ENCODE measurements at places on chromosomes 13 and 19.

DNA sequence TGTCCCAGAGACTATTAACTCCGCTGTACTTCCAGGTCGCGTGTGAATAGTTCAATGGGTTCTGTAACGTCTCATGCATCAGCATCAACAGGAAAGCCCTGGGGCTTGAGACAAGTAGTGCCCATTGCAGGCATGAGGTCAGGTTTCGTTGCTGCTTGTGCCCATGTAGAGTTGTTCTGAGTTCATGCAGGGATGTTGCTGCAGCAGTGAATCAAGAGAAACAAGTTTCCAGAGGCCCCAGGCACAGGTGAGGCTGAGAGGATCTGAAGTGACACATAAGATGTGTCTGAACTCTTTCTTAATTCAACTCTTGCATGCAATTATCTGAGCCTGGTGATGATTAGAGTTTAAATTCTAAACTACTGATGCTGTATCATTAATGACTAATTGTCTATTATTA is 8.6 kb upstream of the ZNF283 start:
- no peak for DNase-seq

- DNase-seq = no peak
These were observed 9.4 kb downstream of the SCGB2B2 start for GRCh38 chr19:34667349-34668076.

DNA sequence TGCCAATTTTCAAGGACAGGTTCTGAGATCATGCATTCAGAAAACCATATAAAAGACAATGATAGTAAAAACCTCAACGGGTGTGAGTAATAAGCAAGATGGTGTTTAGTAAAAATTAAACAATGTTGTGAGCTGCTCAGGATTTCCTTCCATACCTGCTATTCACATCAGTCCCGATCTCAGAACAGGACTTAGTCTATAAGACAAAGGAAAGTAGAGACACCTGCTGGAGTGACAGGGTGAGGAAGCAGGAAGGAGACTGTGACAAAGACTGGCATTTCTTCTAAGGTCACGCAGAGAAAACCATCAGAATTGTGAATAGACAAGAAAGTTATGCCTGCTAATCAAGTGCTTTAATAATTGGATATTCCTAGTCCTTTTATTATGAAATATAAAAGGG is 648.0 kb downstream of the DACH1 start:
- DNase-seq = peak; percentile 6

DNA sequence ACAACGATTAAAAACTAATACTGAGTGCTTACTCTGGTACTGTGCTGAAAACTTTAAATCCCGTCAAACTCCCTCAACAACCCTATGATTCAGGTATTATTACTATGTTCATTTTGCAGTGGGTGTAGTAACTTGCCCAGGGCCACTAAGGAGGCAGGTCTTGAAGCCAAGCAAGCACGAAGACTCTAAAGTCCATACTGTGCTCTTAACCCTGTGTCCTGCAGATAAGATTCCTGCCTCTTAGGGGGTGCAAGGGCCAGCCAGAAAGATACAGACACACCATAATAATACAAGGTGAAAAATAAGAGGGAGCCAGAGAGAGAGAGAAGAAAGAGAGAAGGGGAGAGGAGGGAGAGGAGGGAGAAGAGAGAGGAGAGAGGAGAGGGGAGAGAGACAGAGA is 95.5 kb downstream of the CDADC1 start:
- no peak for DNase-seq

DNA sequence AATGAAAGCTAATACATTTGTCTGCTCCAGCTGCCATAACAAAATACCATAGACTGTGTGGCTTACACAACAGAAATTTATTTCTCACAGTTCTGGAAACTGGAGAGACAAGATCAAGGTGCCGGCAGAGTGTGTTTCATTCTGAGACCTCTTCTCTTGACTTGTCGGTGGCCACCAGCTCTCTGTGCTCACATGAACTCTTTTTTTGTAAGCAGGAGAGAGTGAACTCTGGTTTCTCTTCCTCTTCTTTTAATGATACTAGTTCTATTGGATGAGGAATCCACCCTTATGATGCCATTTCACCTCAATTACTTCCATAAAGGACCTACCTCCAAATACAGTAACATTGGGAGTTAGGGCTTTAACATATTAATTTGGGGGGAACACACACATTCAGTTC is 11.7 kb downstream of the KCTD12 start:
- DNase-seq = peak; percentile 31

GRCh38 chr19:10523135-10523636 is 5.9 kb upstream of the S1PR5 start:
- no peak for DNase-seq

- DNase-seq = peak; percentile 47
These were observed 8.0 kb upstream of the ZNF358 start for GRCh38 chr19:7507884-7508283.

GRCh38 chr13:66532146-66532545 is 698.0 kb downstream of the PCDH9 start:
- no peak for DNase-seq

DNA sequence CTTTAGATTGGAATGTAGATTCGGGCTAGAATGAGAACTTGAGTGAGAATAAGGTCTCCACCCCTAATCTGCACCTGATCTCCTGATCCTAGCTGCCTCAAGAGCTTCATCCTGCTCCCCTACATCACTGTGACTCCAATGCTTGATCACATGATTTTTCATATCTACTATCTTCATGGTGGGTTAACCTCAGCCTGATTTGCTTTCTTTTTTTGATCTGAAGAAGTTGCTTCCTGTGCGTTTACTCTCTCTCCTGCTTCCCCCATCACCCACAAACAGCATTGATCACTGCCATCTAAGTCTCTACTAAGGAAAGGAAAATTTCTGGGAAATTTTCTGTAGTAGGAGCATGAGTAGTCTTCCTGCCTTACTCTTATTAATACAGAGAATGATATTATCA is 1542.1 kb upstream of the SLC10A2 start:
- no peak for DNase-seq

DNA sequence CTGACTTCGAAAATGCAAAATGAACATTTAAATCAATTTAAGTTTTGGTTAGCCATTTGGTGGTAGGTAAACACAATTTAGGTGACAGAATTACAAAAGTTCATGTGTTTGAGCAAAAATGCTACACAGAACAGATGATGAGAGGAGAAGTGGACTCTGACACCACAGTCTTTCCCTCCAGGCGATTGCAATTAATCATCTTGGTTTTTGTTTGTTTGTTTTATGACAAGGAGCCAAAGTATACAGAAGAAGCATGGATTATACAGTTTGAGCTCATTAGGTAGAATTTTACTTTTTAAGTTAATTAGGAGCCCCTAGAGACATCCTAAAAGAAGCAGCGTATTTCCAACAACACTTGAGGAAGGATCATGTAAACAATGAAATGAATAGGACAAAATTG is 49.3 kb upstream of the FREM2 start:
- no peak for DNase-seq

DNA sequence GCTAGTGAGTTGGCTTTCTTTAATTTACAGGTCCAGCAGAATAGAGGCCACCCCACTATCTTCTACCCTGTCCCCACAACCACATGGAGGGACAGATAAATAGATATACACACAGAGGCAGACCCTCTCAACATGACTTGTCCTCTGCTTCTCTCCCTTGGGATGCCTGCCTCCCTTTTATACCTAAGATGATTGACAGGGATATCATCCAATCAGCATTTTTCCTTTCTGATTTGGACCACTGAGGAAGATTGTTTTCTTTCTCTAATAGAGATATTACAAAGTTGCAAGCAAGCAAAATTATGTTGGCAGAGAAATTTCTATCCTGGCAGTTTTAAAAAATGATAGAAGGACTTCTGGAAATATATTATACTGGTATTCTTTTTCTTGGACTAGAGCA is 35.8 kb downstream of the STOML3 start:
- DNase-seq = no peak

GRCh38 chr19:18304458-18305310 is 18.2 kb downstream of the LSM4 start:
- DNase-seq = peak; percentile 91

GRCh38 chr13:42174344-42175162 is 97.4 kb upstream of the AKAP11 start:
- DNase-seq = no peak

DNA sequence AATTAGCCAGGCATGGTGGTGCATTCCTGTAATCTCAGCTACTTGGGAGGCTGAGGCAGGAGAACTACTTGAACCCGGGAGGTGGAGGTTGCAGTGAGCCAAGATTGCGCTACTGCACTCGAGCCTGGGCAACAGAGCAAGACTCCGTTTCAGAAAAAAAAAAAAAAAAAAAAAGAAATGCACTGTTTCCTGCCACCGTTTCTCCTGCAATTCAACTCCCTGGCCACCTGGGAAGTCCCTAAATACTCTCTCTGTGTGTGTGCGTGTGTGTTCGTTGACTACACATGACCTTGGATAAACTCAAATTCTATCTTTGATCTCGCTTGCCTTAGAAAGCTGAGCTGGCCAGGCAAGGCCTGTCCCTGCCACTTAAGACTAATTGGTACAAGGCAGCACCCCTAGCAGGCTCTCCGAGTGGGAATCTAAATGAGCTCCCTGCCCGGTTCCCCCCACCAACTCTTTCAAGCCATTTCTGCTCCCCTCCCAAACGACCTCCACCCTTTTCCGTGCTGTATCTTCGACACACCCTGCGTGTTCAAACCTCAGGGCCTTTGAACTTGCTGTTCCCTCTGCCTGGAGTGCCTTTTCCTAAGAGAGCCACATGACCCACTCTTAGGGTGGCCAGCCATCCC is 5.2 kb upstream of the BCAT2 start:
- peak; percentile 62 for DNase-seq

DNA sequence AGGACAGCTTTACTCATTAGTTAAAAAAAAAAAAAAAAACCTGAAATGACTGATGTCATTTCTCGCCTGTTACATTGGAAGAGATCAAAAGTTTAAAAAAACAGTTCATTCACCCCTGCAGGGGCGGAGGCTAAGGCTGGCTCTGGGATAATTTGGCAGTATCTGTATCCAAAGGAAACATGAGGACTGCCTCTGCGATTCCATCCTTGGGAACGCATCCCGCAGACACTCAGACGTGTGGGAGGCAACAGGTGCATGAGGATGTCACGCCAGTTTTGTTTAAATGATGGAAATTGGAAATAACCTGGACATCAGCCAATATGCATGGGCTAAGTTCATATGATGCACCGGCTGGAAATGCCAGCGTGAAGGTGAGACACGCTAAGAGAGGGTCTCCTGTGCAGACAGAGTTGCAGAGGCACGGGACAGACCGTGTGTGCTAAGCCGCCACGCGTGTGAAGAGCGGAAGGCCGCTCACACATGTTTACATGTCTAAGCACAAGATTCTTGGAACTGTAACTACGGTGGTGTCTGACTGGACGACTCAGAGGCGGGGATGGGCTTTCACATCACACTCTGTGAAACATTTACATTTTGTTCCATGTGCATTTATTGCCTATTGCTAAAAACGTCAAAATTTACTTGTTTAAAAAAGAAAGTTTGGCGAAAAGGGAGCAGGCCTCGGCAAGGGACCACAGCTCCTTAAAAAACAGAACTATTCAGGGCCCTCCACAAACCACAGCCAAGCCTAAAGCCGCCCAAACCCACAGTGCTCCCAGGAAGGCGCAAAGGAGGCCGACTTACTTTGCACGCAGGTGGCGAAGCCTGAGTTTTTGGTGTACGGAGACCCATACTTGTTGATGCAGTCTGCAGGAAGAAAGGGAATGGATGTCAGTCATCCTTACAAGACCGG is 17.9 kb downstream of the GAS6 start:
- no peak for DNase-seq

GRCh38 chr13:41827507-41828213 is 133.2 kb downstream of the VWA8 start:
- no peak for DNase-seq

DNA sequence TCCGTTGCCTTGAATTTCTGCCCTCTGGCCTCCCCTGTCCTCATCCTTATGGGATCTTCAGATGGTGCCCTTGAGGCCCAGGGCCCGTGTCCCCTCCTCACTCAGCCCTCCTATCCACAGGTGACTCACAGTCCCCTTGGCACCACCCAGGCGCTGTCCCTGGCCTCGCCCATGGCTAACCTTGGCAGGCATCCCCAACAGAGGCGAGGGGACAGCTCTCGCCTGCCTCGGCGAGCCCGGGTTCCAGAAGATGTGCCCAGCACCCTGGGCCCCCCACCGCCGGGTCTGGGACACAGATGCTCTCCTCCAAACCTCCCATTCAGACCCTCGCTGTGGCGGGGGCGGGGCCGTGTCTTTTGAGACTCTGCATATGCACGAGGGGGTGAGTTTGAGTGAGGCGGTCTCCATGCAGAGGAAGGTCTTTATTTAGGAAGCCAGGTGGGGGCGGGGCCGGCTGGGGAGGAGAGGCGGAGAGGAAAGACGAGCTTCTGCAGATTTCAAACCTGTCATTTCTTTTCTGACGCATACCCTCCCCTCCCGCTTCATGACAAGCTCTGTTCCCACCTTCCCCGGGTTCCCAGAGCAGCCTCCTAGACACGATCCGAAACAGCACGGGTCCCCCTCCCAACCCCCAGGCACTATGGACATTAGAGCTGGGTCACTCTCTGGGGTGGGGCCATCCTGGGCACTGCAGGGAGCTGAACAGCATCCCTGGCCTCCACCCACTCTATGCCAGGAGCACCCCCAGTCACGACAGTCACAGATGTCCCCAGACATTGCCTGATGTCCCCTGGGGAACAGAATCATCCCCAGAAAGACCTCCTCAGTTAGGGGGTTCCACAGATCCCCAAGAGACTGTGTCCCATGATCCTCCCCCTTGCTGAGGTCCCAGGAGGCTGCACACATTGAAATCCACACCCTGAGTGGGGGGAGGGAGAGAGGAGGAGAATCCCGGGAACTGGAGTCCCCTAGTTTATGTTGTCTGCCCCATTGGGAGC is 48.5 kb downstream of the GNG7 start:
- DNase-seq = no peak

GRCh38 chr13:99353836-99354235 is 46.6 kb upstream of the GPR183 start:
- DNase-seq = no peak

GRCh38 chr19:19510432-19510831 is 4.9 kb downstream of the TSSK6 start:
- DNase-seq = no peak

DNA sequence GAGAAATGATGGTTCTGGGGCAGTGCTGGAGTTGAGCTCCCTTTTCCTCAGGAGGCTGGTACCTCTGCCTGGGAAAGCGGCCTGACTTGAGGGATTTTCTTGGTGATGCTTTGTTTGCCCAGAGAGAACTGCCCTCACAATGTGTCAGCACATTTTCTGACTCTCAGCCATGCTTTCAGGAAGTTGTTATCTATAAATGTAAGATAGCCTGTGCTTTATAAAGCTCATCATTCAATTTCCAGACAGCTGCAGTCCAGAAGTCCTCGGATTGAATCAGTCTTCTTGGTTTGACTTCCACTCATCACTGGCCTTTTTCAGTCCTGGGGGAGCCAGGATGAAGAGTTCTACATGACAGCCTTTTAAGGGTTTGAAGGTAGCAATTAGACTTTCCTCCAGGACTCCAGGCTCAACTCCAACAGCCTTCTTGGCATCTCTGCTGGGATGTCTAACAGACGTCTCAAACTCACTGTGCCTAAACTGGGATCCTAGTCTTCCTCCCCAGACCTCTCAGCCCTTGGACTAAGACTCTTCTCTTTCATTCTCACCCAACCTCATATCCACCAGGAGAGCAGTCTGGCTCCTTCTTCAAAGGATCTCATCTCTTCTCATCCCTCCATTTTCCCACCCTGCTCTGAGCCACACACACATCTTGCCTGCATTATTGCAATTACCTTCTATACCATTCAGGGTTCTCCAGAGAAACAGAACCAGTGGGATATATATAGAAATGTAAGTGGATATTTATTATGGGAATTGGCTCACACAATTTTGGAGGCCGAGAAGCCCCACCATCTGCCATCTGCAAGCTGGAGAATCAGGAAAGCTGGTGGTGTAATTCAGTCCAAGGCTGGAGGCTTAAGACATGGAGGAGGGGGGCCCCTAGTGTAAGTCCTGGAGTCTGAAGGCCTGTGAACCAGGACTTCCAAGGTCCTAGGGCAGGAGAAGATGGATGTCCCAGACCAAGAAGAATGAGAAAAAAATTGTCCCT is 13.1 kb downstream of the ERICH6B start:
- DNase-seq = no peak
